Breast epithelium (tissue), 4 donors: ENCODE measurements at places on chromosomes 12 and 14.

GRCh38 chr12:117178745-117179144 is 11.5 kb downstream of the FBXO21 start:
- DNase-seq, result no peak
- H3K4me3 ChIP-seq, result no peak overlapping the region
- H3K4me1 ChIP-seq, result no peaks in the 10 kb centered on the region
- H3K27ac ChIP-seq, result no peak overlapping the region

GRCh38 chr12:2794191-2794735 is 507 bp upstream of the FKBP4 start:
- H3K4me1 ChIP-seq, result no peaks in the 10 kb centered on the region
- no peaks in the 10 kb centered on the region for H3K36me3 ChIP-seq
- H3K27ac ChIP-seq, result peak overlapping the region; percentile 84
- peak; percentile 45 for DNase-seq

GRCh38 chr12:38956337-38956736 is 50.9 kb upstream of the CPNE8 start:
- no peak overlapping the region for H3K4me3 ChIP-seq
- DNase-seq, result no peak

- no peaks in the 10 kb centered on the region for H3K27me3 ChIP-seq
- H3K27ac ChIP-seq, result no peak overlapping the region
- H3K4me1 ChIP-seq, result no peaks in the 10 kb centered on the region
Measured at GRCh38 chr14:29016050-29016900, 249.7 kb downstream of the FOXG1 start.

GRCh38 chr14:58467575-58467974 is 40.1 kb downstream of the KIAA0586 start:
- DNase-seq, result no peak
- no peaks in the 10 kb centered on the region for H3K27me3 ChIP-seq
- no peaks in the 10 kb centered on the region for H3K4me1 ChIP-seq
- H3K4me3 ChIP-seq, result no peak overlapping the region
- no peak overlapping the region for H3K27ac ChIP-seq

- DNase-seq, result no peak
- no peaks in the 10 kb centered on the region for H3K36me3 ChIP-seq
- H3K4me1 ChIP-seq, result no peaks in the 10 kb centered on the region
- H3K27ac ChIP-seq, result no peak overlapping the region
Measured at GRCh38 chr12:108190529-108190928, 61.4 kb downstream of the WSCD2 start.

DNA sequence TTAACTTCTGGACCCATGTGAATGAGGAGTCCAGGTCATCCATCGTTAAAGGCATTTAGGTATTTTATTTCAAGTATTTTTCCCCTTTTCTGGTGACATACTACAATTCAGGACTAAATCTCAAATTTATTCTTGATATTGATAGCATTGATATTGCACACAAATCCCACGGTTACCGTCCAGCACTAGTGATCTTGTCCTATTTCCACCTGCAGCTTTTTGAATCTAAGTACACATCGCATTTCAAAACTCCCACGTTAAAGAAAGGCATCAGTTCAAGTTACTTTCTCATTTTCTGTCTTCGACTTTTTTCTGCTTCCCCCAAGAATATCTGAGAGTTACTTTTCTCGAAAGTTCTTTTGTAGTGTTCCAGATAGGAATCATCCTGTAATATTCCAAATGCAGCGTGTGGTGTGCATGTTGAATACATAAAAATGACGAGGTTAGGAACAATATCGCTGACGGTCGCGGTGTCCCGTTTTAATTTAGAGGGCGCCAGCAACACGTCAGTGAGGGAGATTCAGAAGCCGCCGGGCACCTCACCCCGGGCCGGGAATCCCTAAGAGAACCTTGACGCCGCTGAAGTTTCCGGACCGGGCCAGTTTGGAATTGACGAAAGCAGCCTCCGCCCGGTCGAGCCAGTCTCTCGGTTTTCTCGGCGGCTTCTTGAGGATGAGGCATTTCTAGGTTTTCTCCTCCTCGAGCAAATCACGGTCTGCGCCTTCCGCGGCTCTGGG is 569 bp upstream of the RGS6 start:
- H3K36me3 ChIP-seq, result no peaks in the 10 kb centered on the region
- peaks cover 17% of the 10 kb centered on the region for H3K27me3 ChIP-seq
- DNase-seq, result no peak
- H3K4me3 ChIP-seq, result peak overlapping the region; percentile 50
- H3K27ac ChIP-seq, result no peak overlapping the region
- no peaks in the 10 kb centered on the region for H3K4me1 ChIP-seq
